ENCODE measurements at places on chromosomes 11 and 22.

- DNase-seq = no peak
These were observed 143.7 kb upstream of the SORL1-AS1 start for GRCh38 chr11:121596195-121597155.

DNA sequence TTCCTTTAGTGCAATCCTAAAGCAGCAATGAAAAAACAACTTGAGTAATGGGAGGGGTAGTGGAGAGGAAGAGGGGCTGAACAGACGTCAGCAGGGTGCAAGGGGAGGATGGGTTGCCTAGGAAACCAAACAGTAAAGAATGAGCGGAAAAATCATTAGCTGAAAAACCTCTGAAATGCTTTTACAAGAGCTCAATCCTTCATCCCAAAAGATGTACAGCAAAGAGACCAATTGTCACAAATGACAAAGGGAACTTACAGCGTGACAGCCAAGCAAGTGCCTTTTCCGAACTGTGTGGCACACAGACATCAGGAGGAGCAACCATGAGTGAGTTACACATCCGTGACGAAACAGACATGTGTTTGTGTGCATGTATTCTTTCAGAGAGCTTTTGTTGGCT, 104.6 kb downstream of the SIK3 start:
- DNase-seq = no peak

- no peak for DNase-seq
These were observed 3.2 kb upstream of the SYT13 start for GRCh38 chr11:45289369-45289768.

GRCh38 chr22:31732089-31732829, 17.7 kb downstream of the PRR14L start:
- DNase-seq = no peak

DNA sequence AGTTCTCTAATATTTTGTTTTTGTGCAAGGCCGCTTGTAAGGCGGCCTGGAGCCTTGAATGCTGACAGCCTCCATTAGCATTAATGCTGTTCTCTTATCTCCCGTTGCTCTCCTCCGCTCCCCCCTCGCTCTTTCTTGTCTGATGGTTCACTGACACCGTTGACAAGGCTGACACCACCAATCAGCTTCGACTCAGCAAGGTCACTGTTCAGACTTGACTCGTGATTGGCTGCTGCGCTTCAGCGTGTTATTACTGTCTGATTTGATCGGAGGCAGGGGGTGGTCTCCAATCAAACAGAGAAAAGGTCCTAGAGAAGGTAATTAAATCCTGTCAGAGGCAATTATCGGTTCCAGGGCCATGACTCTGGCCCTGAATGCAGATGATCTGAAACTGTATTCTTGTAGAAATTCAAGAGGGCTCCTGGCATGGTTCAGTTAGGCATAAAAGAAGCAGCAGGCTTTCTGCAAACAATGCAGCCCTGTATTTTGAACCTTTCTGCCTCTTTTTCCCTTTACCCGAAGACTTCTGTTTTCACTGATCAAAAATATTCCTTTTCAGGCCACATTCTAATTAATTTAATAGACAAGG, 49.3 kb upstream of the MPPED2 start:
- no peak for DNase-seq

DNA sequence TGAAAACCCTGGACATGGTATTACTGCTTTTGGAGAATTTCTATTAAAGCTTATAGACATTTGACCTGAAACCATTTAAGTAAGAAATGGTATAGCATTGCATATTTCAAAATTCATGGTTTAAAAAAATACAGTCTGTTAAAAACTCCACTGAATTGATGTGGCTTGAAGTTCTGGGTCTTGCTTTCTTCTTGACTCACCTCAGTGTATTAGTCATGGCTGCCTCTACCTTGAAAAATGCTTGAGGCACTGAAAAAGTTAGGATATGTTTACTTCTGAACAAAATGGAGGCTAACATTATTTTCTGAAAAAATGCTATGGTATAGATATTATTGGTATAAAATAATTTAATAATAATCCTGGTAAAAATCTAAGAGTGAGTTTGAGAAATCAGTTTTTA, 349.2 kb downstream of the AASDHPPT start:
- no peak for DNase-seq

DNA sequence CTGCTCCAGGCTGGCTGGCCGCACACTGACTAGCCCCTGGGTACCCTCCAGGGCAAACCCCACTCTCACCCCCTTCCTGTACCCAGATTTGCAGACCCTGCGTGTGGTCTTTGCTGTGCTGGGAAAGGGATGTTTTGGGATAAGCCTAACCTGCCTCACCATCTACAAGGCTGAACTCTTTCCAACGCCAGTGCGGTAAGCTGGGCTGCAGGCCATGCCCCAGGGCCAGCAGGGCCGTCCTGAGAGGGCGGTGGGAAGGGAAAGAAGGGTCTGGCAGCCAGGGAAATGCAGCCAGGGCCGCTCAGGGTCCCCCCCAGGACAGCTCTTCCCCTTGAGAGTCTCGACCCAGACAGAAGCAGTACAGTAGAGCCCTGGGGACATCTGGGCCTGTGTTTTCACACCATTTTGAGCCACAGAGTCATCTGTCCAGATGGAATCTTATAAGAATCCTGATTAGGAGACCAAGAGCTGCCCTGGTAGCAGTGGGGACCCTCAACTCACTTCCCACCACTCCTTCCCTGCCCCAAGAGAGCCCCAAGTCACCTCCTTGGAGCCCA, 22.4 kb upstream of the SLC22A12 start:
- DNase-seq = no peak

GRCh38 chr11:63507511-63507910, 1.6 kb downstream of the LGALS12 start:
- DNase-seq = no peak

DNA sequence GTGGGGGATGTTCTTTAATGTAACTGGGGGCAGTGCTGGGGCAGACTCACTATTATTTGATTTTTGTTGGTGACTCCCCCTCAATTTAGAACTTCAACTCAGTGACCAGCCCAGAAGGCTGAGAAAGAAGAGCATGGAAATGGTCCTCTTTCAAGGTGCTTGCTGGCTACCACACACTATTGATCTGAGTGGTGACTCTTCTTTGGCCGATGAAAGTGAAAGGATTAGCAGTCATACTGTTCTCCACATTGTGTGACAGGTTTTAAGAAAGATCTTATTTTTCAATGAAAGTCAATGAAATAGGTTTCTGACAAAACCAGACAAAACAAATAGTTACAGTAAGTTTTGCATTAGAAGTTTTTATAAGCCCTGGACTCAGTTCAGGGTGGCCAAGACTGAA, 29.9 kb downstream of the NLRP14 start:
- DNase-seq = no peak

- DNase-seq = no peak
These were observed 11.0 kb downstream of the MRGPRG start for GRCh38 chr11:3207526-3208189.

DNA sequence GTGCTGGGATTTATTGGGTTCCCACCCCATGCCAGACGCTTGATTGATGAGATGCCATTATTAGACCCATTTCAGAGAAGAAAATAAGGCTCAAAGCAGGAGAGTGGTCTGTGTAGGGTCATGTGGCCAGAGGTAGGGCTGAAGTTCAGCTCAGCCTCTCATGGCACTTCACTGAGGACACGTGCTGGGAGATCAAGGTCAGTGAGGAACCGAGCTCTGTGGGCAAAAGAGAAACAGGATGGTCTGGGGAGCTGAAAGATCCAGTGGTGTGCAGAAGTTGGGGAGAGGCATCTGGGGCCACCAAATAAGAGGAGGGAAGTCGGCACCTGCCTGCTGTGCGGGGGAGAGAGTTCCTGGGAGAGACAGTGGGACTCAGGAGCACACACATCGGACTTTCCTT, 19.6 kb downstream of the RHOD start:
- DNase-seq = no peak

DNA sequence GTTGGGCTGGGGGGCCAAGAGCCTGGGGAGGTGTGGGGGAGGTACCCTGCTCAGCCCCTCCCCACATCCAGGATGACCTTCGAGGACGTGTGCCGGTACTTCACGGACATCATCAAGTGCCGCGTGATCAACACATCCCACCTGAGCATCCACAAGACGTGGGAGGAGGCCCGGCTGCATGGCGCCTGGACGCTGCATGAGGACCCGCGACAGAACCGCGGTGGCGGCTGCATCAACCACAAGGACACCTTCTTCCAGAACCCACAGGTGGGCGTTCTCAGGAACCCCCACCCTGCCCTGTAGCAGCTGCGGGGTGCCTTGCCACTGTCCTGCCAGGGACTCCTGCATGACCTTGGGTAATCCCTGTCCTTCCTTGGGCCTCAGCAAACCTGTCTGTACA, 10.0 kb upstream of the MYO7A start:
- DNase-seq = no peak

- no peak for DNase-seq
These were observed 31.1 kb downstream of the SGSM3 start for GRCh38 chr22:40401532-40401931.

GRCh38 chr22:49929994-49930575, 11.7 kb downstream of the CRELD2 start:
- no peak for DNase-seq

DNA sequence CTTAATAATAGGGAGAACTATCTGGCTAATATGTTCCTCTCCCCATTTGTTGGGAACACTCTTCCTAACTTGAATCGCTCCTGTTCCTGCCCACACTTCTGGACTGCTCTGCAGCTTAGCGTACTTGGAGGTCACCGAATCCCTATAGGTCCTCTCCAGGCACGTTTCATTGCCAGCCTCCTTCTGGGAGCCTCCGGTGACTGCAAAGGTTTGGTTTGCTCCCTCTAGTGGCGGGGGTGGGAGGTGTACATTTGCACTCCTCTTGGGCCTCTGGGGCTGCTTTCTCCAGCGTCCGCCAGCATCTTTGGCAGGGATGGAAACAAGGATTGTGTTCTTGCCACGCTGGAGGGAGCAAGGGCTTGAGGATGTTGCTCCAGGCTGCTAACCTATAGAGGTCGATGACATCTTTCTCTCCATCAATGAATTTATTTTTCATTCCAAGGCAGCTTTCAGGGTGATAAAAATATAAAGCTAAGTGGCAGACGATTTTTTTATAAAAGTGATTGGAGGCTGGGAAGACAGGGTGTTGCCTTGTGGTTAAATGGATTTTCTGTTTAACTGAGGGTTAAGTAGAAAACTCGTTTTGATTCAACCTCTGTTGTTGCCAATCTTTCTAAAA, 48.7 kb downstream of the TSPAN18 start:
- no peak for DNase-seq

DNA sequence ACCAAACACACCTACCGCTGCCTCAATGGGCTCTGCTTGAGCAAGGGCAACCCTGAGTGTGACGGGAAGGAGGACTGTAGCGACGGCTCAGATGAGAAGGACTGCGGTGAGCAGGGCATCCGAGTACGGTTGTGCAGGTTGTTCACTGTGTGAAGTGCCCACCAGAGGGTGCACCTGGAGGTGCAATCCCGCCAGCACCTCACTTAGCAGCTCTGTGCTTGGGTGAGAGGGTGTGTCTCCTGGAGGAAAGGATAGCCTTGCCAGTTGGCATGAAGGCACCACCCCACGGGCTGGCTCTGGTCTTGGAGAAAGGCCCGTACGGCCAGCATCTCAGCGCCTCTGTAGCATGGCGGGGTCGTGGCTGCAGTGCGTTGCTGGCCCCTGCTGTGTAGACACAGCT, 39.4 kb downstream of the ST14 start:
- no peak for DNase-seq

DNA sequence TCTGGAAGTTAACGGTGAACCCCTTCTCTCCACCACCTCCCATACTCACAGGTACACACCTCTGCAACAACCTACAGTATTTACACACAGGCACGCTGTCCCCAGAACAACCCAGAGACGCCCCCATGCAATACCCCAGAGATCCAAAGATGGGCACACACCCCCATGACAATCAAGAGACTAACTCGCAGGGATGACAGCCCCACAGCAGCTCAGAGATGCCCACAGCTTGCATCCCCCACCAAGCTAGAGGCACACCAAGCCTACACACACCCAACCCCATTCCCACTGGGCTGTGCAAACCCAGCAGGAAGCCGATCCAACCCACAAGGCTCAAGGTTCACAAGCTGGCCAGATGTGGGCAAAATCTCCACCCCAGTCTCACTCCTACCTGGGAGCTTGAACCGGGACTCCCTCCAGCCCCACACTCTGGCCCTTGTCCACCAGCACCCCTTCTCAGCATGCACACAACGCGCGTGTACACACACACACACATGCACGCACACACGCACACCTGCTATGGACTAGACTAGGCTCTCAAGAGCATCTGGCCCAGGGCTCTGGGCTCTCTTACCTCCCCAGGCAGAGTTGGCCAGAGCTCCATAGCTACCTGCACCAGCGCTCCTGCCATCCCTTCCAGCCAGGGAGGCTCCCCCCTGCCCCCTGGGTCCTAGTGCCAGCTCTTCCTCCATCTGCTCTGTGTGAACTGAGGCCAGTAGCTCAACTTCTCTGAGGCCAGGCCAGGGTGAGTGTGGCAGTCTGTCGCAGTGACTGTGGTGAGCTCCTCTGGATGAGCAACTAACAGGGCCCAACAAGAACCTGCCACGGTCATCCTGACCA, 11.5 kb downstream of the STARD10 start:
- DNase-seq = no peak

GRCh38 chr22:50201191-50202129, 649 bp downstream of the SELENOO start:
- DNase-seq = no peak

- DNase-seq = no peak
These were observed 17.5 kb upstream of the MYH9 start for GRCh38 chr22:36405221-36405661.

- DNase-seq = no peak
These were observed 51.1 kb downstream of the PANX1 start for GRCh38 chr11:94179696-94180095.

DNA sequence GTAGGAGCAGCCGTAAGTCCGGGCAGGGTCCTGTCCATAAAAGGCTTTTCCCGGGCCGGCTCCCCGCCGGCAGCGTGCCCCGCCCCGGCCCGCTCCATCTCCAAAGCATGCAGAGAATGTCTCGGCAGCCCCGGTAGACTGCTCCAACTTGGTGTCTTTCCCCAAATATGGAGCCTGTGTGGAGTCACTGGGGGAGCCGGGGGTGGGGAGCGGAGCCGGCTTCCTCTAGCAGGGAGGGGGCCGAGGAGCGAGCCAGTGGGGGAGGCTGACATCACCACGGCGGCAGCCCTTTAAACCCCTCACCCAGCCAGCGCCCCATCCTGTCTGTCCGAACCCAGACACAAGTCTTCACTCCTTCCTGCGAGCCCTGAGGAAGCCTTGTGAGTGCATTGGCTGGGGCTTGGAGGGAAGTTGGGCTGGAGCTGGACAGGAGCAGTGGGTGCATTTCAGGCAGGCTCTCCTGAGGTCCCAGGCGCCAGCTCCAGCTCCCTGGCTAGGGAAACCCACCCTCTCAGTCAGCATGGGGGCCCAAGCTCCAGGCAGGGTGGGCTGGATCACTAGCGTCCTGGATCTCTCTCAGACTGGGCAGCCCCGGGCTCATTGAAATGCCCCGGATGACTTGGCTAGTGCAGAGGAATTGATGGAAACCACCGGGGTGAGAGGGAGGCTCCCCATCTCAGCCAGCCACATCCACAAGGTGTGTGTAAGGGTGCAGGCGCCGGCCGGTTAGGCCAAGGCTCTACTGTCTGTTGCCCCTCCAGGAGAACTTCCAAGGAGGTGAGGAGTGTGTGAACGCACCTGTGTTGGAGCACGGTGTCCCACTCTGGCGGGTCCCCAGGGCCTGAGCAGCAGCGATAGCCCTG, at the start of gene TAGLN:
TAGLN (plus strand) TSS at position 318 of the 863 bp plus-strand sequence. CDS start 3,644 bp downstream, outside the sequence.
- peak; percentile 26 for DNase-seq
